ENCODE measurements at places on chromosomes 1 and 21. TPM values are rescaled to one million over a fixed set of nuclear protein-coding genes. Genes with fewer than 3 reads are reported as not detected.

The CHODL gene
- total RNA-seq, result 0.14 TPM

The ADGRB2 gene
- total RNA-seq, result 0.65 TPM

DNA sequence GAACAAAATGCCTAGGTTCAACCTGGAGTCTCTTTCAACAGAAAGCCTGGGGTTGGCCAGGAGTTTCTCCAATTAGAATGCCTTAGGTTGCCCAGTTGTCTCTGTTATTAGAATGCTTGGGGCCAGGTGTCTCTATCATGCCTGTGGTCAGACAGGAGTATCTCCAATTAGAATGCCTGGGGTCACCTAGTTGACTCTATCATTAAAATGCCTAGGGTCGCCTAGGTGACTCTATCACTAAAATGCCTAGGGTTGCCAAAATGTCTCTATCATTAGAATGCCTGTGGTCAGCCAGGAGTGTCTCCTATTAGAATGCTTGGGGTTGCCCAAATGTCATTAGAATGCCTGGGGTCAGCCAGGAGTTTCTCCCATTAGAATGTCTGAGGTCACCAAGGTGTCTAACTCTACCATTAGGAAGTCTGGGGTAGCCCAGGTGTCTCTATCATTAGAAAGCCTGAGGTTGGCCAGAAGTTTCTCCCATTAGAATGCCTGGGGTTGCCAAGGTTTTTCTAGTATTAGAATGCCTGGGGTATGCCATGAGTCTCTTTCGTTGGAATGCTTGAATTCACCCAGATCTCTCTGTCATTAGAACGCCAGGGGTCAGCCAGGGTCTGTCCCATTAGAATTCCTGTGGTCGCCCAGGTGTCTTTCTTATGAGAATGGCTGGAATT is 57.9 kb downstream of the RNF187 start:
- DNase-seq, result no peak

The B3GALT5 gene
- total RNA-seq, result 7.8 TPM

DNA sequence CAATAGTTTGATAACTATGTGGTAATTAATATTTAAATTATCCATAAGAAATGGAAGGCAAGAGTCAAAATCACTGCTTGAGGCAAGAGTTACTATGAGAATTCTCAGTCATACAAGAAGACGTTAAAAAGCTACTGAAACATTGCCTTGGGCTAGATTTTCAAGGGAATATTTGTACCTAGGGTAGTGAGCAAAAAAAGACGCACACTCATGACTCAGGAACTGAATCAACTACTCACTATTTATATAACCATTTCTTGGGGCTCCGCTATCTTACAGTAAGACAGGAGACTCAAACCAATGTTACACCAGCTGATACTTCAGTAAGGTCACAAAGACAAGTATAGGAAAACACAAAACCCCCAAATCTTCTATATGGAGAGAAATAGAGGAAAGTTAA is 151.5 kb upstream of the RNPC3 start:
- DNase-seq, result no peak

The LRRC38 gene
- total RNA-seq, result not detected

The CXADR gene
- total RNA-seq, result 22.1 TPM

DNA sequence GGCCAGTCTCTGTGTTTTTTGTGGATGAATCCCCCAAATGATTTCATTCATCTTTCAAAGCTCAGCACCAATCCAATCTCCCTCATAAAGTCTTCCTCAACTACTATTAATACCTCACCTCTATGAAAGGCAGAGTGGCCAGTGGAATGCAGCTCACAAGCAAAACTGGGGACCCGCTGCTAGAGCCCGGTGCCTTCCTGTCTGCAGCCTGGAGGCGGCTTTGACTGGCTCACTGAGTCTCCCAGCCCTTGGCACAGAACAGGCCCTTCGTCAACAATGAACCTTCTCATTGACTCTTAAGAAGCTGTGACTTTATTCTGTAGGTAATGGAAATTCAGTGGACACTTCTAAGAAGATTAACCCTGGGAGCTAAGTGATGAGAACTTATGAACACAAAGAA is 86.8 kb upstream of the RAB4A start:
- DNase-seq, result no peak

DNA sequence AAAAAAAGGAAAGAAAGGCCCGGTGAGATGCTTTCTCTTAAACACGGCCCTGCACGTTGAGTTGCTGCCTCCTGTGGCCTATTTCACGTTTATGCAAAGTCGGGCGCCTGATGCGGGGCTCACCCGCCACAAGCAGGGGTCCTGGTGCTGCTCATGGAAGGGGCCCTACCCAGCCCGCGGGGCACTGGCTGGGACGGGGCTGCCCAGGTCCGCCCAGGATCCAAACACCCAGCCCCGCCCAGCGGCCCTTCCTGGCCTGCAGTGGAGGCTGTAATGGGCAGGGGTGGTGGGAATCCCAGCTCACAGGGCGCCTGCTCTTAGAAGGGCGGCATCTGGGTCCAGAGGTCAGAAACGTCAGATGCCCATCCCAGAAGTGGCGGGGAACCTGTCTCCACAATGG is 1.6 kb downstream of the COL6A2 start:
- DNase-seq, result no peak

Data from epithelial cell of proximal tubule (primary cell).